ENCODE measurements at places on chromosomes 11 and 22.
A peak's percentile ranks its signal among the peaks of the same experiment; 100 is the strongest.

DNA sequence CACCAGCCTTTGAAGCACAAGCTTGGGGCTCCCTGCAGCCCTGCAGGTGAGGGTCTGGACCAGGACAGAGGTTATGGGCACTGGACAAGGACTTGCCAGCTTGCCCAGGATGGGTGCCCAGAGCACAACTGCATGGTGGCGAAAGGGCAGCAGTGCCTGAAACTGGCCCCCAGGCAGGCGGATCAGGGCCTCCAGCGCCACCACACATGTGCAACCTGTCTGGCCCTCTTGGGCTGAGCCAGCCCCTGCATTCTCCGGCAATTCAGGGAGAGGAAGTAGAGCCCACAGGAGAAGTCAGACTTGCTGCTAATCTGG is 18.8 kb downstream of the MB start:
- DNase-seq = no peak

- no peak for DNase-seq
Observed at GRCh38 chr11:95327273-95327948, 96.4 kb upstream of the SESN3 start.

DNA sequence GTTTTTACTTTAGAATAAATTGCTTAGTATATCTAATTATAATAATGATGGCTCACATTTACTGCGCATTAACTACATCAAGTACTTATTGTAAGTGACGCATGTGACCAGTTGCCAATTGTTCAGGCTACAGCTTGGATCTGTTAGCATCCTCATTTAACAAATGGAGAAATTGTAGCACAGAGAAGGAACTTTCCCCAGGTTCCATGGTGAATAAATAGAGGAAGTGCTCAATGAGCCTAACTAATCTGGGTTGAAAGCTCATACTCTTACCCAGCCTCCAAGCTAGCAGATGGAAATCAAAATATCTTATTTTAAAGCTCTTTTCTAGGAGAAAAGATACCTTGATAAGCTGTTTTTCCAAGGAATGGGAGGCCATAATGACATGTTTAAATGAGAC is 19.8 kb downstream of the MMP27 start:
- DNase-seq = no peak

DNA sequence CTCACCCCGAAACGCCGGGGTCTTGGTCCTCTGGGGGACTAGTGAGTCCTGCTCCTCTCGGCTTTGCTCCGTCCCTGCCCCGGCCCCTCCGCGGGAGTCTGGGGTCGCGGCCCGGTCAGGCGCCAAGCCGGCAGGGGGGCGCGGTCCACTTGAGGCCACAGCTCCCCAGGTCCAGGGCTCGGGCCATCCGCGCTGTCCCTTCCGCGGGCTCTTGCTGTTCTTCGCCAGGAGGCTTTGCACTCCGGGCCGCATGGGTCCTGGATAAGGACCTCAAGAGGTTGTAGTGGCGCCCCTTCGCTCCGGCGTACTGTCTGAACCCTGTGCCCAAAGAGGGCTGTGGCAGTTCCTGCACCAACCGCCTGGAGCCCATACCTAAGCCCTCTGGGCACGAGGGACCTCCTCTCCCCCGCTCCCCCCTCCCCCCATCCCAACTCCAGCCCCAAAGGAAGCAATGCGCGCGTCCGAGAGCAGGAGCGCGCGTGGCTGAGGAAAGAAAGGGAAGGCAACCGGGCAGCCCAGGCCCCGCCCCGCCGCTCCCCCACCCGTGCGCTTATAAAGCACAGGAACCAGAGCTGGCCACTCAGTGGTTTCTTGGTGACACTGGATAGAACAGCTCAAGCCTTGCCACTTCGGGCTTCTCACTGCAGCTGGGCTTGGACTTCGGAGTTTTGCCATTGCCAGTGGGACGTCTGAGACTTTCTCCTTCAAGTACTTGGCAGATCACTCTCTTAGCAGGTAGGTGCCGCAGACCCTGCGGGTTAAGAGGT is at the start of gene ADM:
TSS of gene ADM (plus strand) at position 579 of the 767 bp plus-strand sequence. CDS start 628 bp downstream, outside the sequence.
- DNase-seq = peak; percentile 96

DNA sequence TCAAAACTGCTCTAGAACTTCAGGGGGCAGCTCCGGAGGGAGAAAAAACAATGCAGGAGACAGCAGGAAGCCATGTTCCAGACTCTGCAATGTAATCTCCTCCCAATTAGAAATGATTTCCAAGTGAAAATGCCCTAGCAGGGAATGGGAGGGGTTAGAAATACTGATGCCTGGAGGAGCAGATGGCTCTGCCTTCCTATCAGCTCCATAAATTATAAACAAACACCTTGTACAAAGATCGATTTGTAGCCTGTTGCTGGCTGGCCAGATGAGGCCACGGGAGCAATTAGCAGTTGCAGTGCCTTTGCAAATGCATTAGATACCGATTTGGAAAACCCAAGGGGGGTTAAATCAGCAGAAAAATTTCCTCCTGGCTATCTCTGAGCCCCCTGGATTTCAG is 46.6 kb upstream of the CHRM4 start:
- DNase-seq = peak; percentile 77

- no peak for DNase-seq
Observed at GRCh38 chr11:1770061-1770460, 6.3 kb upstream of the CTSD start.

DNA sequence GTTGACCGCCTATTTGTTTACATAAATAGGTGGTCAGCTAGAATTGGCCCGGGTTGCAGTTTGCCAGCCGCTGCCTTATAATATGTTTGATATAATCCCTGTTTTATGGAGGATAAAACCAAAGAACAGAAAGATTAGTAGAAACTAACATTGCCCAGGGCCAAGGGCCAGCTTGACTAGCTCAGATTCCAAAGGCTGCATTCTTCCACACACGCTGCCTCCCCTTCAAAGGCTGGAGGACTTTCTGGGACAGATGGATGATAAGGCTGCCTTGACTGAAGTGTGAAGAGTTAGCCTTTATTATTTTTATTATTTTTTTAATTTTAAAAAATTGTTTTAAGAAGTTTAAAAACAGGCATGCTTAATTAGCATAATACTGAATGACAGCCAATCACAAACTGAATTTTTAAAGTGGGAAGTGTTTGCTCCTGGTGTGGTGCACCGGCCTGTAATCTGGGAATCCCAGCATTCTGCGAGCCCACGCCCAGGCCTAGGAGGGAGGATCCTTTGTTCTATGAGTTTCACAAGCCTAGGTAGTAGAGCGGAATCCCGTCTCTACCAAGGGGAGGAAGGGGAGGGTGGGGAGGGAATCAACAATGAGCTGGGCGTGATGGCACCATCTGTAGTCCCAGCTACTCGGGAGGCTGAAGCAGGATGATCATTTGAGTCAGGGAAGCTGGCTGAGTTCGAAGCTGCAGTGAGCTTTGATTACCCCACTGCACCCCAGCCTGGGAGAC is 114.9 kb downstream of the NAV2 start:
- no peak for DNase-seq

DNA sequence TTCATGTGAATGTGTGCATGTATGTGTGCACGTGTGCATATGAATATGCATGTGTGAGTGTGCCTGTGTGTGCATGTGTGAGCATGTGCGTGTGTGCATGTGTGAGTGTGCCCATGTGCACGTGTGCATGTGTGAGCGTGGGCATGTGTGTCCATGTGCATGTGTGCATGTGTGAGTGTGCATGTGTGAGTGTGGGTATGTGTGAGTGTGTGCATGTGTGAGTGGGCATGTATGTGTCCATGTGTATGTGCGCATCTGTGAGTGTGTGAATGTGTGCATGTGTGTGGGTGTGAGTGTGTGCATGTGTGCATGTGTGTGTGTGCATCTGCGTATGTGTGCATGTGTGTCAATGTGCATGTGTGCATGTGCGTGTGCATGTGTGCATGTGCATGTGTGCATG is 94.7 kb downstream of the ST3GAL4 start:
- DNase-seq = no peak

Data from SK-N-DZ (cell line).